ENCODE measurements at places on chromosomes 4 and X.

DNA sequence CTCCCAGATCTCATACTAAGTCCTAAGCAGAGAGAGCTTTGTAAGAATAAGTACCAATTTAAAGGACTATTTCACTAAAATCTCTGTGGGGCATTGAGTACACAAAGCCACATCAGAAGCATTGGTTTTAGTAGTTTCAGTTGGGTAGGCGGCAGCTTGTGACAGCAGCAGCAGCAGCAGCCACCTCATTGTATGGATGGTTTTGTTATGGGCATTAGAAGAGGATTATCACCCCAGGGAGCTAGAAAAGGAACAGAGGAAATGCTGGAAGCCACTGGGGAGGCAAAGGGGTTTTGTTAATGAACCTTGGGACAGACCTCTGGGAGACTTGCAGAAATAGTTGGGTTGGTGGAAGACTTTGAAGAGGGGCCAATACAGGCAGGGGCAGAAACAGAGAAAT is 93.9 kb upstream of the FRMPD3 start:
- no peak for DNase-seq

DNA sequence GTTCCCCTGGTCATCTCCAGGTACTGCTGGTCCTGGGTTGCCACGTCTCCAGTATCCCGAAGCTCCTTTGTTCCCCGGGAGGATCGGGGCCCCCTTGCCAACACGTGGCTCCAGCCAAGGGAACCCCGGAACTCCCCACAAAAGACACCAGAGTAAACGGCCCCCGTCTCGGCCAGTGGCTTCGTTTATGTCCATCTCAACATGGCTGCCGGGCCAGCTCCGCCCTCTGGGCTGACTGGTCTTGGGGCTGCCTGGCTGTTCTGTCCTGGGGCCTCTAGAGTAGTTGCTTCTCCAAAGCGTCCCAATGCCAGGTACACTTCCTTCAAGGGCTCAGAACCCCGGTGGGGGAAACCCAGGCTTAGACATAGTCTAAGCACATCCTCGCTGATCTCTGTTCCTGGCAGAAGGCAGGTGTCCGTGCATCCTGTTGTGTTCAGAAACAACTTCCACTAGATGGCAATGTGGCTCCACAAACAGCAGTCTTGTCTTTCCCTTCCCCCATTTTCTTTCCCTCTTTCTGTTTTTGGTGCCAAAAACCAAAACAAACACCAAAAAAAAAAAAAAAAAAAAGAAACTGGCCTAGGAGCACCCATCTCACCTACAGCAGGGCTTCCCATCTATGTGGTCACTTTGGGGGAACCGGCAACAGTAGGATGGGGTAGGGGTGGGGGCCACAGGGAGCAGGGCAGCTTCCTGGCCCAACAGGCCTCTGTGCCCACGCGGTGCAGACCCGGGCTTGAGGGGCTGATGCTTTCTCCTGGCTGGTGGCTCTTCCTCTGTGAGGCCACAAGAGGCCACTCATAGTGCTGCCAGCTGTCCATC is 35.3 kb downstream of the NBDY start:
- DNase-seq, result peak; percentile 91

- no peak for DNase-seq
Measured at GRCh38 chr4:11715753-11716521, 287.2 kb upstream of the HS3ST1 start.

DNA sequence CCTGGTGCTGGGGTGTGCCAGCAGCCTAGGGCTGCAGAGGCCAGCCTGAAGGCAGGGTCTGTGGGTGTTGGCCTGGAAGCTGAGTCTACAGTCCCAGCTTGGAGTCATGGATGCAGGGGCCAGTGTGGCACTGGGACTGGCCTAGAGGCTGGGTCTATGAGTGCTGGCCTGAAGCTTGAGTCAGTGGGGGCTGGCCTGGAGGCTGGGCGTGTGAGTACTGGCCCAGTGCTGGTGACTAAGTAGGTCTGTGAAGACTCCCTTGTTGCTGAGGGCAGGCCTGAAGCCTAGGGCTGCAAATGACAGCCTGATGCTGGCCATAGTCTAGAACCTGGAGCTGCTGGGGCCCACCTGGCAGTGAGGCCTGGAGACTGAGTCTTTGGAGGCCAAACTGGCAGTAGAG is 31.3 kb upstream of the ALG13 start:
- DNase-seq, result no peak

GRCh38 chrX:24148121-24148520 is 1.4 kb upstream of the ZFX start:
- no peak for DNase-seq

GRCh38 chr4:174156239-174156826 is 127.1 kb downstream of the FBXO8 start:
- DNase-seq, result no peak

DNA sequence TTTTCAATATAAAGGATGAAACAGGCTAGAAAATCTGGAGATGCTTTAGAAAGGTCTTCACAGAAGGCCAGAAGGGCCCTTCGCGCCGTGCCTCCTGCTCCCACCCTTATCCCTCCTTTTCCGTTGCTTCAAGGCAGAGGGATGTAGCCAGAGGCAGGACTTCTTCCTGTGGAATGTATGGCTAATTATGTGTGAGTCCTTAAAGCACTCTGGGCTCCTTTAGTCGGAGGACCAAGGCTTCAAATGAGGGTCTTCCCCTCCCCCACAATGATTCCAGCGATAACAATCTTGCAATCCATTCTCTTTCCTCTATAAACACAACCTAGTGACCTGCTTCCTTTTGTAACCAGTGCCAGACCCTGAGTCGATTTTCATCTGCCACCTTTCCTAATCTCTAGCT is 103.5 kb downstream of the GPC3 start:
- no peak for DNase-seq

DNA sequence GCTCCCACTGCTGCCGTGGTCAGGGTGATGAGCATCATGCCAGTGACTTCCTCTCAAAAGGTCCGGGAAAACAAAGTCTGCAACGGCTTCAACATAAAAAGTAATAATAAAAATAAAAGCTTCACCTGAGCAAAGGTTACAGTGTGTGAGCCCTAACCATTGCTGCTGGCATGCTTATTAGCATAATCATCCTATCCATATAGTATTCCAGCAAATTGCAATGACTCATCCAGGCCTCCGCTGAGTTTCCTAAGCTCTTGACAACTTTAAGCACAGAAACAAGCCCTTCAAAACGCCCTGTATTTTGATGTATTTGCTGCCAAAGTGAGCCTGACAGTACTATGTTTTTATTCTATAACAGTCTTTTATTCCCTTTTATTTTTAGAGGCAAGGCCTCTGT is 100.5 kb downstream of the AASDH start:
- DNase-seq, result no peak

GRCh38 chr4:95367824-95368223 is 180.9 kb downstream of the UNC5C start:
- DNase-seq, result no peak

DNA sequence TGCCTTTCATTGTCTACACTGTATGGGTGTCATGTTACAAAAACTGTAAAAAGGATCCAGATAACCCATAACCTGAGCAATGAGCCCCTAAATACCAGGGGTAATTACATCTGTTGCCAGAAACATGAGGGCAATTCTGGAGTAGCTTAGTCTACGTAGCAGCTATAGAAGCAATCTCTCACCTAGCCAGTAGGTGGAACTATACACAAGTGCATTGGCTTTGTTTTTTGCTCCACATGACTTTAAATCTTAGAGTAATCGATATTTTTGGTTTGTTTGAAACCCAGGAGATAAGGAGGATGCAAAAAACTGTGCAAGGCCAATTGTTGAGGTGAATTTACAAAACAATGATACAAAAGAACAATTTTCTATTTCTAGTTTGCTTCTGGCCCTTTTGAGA is 57.5 kb downstream of the GPR82 start:
- no peak for DNase-seq

DNA sequence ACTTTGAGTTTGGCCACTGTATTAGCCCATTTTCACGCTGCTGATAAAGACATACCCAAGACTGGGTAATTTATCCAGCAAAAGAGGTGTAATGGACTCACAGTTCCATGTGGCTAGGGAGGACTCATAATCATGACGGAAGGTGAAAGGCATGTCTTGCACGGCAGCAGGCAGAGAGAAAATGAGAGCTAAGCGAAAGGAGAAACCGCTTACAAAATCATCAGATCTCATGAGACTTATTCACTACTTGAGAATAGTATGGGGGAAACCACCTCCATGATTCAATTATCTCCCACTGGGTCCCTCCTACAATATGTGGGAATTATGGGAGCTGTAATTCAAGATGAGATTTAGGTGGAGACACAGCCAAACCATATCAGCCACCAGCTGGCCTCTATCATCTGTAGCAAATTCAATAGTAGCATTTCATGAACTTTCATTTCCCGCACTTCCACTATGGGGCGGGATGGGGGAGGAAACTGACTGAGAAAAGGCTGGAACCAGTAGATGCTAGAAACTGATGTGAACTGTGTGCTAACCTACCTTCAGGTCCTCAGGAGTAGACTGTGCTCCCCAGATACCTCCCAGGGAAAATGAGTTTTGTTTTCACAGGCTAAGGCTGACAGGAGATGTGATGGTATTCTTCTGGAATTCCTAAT is 35.3 kb upstream of the LGI2 start:
- DNase-seq, result no peak

DNA sequence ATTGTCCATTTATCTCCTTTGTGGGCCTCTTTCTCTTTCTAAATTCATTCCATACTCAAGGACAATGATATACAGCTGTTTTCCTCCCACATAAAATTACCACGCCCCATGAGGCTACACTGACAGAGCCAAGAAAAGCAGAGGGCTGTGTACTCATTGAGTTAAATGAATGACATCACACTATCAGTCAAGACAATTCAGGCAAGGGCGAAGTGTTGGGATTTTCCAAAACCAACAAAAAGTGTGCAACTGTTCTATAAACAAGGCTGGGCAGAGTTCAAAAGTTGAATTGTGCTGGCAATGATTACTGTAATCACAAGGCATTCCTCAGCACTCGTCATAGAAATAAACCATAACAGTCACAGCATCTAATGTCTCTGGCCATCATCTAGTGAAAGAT is 799.6 kb upstream of the DIAPH2 start:
- no peak for DNase-seq

GRCh38 chrX:122813876-122814275 is 370.2 kb upstream of the GRIA3 start:
- no peak for DNase-seq

DNA sequence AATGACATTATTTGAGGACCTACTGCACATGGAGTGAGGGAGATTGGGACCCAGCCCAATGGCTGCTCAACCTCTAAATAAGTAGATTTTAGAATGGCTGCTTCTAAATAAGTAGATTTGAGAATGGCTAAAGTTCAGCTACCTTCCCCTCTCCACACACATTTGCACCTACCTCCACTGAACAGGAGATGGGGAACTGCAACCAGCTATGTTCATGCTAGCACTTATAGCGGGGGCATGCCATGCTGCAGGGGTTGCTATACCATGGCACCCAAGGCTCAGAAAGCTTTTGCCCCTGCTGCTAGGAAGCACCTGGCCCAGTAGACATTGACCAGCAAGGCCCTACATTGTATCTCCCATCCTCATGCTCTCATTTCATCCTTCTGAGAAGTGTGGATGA is 70.2 kb upstream of the MAOA start:
- no peak for DNase-seq

GRCh38 chr4:157907226-157907946 is 265.4 kb downstream of the GASK1B start:
- no peak for DNase-seq

Data from vagina (tissue), 2 donors.